ENCODE measurements at places on chromosomes 5 and 9.

DNA sequence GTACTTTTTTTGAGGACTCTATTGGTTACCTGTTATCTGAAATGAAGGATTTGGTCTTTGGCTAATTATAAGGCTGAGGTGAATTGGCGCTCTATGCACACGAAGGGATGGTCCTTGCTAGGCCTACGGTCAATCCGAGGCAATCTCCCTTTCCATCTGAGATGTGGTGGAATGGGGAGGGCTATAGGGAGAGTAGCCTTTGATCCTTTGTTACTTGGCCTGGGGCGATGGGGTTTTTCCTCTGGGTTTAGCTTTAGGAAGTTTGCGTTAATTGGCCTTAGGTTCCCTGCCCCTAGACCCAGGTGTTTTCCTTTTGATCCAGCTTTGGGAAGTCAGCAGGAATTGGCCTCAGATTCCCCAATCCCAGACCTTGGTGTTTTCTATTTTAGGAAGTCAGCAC, 102.1 kb upstream of the C9orf72 start:
- no peak for DNase-seq

GRCh38 chr9:86424251-86424891, 70.2 kb upstream of the TUT7 start:
- DNase-seq: no peak

- peak; percentile 47 for DNase-seq
These were observed 389.1 kb downstream of the ENC1 start for GRCh38 chr5:74251141-74252035.

DNA sequence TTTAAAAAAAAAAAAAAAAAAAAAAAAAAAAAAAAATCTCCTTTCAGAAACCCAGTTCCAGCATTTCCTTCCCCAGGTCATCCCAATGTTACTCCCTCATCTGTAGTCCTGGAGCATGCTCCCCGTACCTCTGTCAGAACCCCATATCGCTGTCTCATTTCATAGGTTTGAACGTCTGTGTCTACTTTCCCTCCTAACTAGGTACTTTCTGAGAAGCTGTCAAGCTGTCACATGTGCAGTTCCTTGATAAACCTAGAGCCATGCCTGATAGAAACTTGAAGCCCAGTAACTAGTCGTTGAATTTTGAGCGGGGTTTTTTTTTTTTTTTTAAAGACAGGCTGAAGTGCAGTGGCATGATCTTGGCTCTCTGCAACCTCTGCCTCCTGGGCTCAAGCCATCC, 15.6 kb downstream of the EXOSC3 start:
- DNase-seq: no peak

- DNase-seq: peak; percentile 65
These were observed 92.4 kb downstream of the NFIB start for GRCh38 chr9:14221558-14221957.

GRCh38 chr5:156021866-156022265, 305.1 kb upstream of the SGCD start:
- no peak for DNase-seq

DNA sequence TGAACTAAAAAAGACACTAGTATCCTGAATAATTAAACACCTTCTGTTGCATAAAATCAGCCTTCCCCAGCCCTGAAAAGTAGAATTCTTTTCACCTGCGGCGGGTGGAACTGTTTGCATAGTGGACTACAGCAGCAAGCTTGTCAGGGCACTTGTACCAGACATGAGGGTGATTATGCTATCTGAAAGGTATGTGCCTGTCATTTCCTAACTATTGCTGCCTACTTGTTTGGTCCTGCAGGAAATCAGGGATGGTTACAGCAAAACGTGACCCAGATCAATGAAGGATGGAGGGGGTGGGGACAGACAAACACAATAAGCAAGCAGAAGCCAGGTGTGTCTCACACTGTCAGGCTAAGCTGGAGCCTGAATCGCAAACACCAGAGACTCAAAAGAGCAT, 385.6 kb downstream of the MLLT3 start:
- no peak for DNase-seq

GRCh38 chr9:88747768-88748167, 212.8 kb downstream of the NXNL2 start:
- peak; percentile 20 for DNase-seq

GRCh38 chr5:112614986-112615385, 122.7 kb upstream of the APC start:
- no peak for DNase-seq

GRCh38 chr5:40495237-40495635, 184.5 kb upstream of the PTGER4 start:
- no peak for DNase-seq

- no peak for DNase-seq
These were observed 182.4 kb downstream of the ARRDC3 start for GRCh38 chr5:91200692-91201091.

- DNase-seq: peak; percentile 44
These were observed 2.2 kb downstream of the CPEB4 start for GRCh38 chr5:173890195-173890991.

GRCh38 chr5:71629950-71630349, 42.8 kb downstream of the MCCC2 start:
- no peak for DNase-seq

DNA sequence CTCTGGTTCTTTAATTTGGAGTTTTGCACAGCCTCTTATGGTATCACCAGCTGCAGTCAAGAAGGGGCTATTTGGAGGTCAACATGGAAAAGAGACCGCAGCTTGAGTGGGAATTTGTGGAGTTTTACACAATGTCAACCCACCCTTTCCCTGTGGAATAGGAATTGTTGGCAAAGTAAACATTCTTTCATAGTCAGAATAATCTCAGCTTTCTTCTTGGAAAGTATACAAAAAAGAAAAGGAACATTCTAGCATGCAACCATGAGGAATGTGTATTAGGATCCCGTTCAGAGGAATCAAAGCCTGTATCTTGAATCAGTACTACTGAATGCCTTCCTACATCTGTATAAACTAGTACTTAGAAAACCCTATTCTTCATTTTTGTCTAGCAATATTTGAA, 107.6 kb downstream of the LURAP1L start:
- no peak for DNase-seq

GRCh38 chr9:33162721-33163311, 4.3 kb downstream of the B4GALT1 start:
- no peak for DNase-seq

- DNase-seq: no peak
These were observed 23.5 kb downstream of the KLF9 start for GRCh38 chr9:70390933-70391341.

DNA sequence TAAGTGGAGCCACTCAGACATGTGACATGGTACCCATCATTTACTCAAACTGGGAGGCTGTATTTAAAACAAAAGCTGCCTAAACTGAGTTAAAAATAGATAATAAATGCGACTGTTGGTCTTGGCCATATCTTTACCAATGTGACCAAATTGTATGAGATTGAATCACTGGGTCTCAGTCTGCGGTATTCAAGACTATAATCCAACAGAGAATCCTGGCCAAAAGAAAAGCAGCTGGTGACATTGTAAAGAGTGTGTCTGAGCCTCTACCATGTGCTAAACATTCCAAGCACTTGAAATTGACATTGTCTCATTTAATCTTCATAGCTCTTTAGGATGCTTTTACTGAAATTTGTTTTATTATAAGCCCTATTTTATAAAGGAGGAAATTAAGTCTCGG, 282.6 kb downstream of the ZNF608 start:
- no peak for DNase-seq

DNA sequence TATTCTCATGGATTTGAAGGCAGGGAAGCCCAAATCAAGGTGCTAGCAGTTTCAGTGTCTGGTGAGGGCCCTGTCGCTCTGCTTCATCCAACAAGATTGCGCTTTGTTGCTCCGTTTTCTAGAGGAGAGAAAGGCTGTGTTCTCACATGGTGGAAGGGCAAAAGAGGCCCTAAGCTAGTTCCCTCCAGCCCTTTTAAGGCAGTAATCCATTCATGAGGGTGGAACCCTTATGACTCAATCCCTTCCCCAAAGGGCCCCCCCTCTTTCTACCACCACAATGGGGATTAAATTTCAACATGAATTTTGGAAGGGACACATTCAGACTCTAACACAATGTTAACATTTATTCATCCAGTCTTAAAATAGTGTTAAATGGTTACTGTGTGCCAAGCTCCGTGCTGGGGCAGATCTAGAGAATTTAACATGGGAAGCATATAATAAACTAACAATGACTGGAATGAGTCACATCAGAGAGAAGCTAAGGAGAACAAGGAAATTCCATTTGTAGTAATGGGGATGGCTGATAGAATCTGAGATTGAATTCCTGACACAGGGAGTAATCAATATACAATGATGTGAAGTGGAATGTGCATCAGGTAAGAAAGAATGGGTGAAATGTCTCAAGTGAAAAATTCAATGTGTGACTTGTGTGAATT, 382.8 kb upstream of the ZNF608 start:
- peak; percentile 11 for DNase-seq

GRCh38 chr5:5309645-5310044, 112.8 kb upstream of the ICE1 start:
- DNase-seq: no peak

GRCh38 chr5:133927300-133928180, 40.9 kb downstream of the C5orf15 start:
- DNase-seq: no peak

DNA sequence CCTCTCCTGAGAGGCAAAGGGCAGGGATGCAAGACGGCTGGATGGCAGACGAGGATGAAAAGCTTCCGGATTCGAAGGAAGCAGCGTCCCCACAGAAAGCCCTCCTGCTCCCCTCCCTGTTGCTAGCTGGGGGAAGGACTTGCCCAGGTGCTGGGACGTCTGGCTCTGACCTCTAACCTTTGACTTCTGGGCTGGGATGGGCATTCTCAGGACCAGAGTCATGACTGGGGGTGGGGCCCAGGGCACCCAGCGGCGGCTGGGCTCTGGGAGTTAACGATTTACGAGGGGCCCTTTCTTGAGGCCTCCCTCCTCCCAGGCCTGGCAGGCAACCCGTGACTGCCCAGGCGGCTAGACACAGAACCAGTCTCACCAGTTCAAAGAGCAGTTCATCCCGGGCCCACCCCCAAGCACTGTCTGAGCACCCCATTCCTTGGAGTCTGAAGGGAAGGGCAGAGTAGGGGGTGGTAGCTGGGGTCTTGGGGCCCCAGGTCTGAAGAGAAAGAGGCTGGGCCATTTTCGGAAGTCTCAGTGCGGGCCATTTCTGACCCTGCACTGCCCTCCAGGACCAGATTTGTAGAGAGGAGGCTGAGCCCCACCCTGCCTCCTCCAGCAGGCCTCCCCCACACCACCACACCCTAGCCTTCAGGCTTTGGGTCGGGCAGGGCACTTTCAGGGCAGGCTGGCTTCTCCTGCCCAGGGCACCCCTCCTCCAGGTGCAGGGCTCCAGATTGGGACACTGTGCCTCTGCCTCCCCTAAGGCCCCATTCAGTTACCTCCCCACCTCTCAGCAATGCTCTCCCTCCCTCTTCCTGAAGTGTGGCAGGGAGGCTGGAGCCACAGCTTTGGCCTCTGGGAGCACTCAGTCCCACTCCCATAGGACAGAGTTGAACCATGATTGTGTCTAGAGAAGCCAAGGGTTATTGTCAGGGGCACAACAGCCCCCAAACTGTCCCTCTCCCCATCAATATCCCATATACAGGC, 5.0 kb upstream of the CXXC5 start:
- no peak for DNase-seq

DNA sequence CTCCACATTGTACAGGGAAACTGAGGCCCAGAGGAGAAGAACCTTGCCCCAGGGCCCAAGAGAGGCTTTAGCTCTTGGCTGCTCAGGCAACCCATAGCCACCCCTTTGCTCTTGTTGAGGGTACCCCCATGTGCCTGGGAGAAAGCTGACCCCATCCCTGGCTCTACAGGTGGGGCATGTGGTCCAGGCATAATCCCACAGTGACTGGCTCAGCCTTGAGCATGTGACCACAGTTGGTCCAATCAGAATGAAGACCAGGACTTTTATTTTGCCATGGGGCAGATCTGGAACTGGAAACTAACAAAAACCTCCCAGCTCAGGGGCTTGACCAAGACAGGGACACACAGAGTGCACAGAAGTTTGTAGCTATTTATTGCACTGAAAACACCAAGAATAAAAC, 29.3 kb downstream of the SLC6A7 start:
- no peak for DNase-seq

DNA sequence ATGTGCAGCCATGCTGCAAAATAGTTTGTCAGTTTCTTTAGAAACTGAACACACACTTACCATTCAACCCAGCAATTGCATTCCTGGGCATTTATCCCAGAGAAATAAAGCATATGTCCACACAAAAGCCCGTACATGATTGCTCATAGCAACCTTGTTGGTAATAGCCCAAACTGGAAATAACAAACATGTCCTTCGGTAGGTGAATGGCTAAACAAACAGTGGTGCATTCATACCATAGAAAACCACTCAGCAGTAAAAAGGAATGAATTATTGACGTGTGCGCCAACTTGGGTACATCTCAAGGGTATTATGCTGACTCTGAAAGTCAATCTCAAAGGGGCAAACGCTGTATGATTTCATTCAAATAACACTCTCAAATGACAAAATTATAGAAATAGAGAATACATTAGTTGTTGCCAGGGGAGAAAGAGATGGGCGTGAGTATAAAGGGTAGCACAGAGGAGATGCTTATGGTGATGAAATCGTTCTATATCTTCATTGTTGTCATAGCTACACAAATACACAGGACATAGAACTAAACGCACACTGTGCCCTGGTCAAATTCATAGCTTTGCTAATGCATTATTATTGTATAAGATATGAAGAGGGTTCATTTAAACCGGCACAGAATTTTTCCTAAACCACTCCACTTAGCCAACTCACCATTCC, 58.2 kb downstream of the DRD1 start:
- no peak for DNase-seq

- no peak for DNase-seq
These were observed 135.1 kb upstream of the TNFAIP8 start for GRCh38 chr5:119220576-119221197.

GRCh38 chr9:135414293-135414692, 65.3 kb upstream of the PPP1R26 start:
- DNase-seq: no peak

- no peak for DNase-seq
These were observed 457.7 kb upstream of the CHD1 start for GRCh38 chr5:99386406-99387077.

DNA sequence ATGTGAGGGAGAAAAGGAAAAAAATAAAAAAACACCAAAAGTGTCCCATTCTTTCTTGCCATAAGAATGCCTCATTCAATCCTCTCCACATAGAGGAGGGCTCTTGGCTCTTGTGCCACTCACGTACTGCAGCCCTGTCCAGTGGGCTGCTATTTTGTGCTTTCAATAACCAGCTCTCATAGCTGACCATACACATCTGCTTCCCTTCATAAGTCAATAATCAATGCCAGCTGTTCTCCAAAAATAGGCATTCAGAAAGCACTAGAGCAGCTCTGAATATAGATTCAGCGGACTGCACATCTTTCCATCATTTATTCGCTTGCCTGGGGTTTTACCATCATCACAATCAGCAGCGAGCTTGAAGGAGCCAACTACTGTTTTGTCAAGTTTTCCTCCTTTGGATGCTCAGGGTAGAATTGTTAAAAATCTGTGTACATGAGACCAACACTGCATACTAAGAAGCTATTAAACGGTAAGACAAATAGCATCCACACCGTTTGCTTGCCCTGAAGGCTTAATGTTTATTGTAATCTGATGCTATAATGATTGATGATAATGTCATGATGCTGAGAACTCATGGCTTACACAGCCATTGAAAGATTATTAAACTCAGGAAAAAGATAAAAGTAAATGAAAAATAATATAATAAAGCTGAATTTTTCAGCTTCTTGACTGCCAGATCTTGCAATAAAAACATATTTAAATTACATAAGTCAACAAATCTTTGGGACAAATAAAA, 80.0 kb downstream of the OXCT1 start:
- DNase-seq: no peak
